ENCODE measurements at places on chromosomes 1 and 21.

DNA sequence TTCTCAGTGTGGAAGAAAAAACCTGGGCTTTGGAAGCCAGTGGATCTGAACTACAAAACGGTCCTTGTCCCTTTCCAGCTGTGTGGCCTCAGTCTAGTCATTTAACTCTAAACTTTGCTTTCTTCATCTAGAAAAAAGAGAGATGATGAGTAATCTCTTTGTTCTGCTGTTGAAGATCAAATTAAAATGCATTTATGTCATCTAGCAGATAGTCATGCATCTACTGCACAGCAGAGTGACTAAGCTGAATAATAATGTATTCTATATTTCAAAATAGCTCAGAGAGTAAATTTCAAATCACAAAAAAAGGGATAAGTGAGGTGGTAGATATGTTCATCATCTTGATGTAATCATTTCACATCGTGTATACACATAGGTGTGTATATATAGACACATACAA lies 473.2 kb downstream of the DSCAM start:
- no peak for DNase-seq

- no peak for DNase-seq
Observed at GRCh38 chr1:15452866-15453571, 3.5 kb upstream of the CELA2A start.

DNA sequence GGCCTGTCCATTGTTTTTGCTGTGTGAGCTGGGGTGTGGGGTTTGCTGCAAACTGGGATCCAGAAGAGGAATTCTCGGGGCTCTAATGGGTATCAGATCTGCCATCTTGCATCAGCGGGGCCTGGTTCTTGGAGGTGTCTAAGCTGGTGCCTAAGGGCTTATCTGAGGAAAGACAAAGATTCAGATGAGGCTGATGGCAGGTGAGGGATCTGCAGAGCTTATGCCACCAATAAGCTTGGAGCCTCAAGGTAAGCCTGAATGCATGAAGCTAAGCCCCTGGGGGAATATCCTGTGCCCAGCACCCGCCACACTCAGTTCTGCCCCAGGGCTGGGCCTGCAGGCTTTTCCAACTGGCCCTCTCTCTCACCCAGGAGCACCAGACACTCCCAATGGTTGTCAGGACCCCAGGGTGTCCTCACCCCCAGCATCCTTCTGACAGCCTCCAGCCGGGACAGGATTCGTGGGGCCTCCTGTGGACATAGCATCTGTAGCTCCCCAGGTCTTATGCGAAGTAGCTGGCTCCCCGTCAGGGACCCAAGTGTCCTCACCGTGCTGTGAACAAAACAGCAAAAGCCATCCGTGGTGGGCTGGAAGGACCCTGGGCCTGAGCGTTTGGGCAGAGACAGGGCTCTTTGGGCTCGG lies 9.5 kb upstream of the GSTM3 start:
- no peak for DNase-seq

DNA sequence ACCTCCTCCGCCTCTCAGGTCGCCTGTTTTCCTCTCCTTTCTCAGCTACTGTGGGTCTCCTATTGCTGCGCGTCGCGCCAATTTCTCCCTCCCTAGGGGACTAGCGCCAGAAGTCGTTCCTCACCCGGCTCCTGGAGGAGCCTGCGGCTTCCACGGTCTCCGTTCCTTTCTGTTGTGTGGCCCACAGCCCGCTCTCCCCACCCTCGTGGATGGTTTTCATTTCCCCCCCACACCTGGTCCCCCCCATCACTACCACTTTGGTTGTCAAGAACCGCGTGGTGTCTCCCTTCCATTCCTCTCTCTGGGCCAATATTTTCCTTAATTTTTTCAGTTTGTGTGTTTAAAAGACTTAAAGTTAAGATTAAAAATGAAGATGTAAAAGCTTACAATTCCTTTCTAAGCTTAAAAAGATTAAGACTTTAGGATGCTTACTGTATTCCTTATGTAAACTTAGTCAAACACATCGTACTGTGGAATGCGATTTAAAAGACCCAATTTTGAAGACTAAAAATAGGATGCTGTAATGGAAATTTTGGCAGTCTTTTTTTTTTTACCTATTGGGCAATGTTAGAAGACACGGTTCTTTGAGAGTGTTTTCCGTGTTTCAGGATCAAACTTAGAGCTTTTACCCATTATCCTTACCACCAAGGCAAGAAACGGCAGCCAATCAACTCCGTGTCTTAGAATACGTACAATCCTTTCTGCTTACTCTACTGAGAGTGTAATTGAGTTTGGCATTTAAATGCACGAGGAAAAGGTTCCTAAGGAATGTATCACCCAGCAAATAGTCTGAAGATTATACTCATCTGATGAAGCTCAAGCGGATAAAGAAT lies 773 bp downstream of the CNST start:
- DNase-seq, result no peak

GRCh38 chr1:93694819-93695218 lies 13.2 kb upstream of the BCAR3 start:
- DNase-seq, result no peak

GRCh38 chr1:93638981-93639380 lies 42.7 kb downstream of the BCAR3 start:
- no peak for DNase-seq

DNA sequence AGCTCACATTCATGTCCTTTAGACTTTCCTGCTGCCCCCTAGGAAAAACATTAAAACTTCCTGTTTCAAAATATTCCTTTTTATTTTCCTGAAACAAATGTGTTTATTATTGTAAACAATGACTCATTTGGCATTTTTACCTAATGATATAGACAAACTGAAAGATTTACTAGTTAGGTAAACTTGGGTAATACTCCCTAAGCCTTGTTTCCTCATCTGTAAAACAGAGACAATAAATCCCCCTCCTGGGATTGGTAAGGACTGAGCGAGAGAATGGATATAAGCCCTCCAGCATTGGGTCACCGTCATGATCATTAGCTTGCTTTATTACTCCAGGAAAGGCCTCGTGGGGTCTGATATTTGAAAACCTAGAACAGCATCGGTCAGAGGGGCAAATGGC lies 59.8 kb downstream of the LPAR3 start:
- DNase-seq, result no peak

- no peak for DNase-seq
Observed at GRCh38 chr1:41695118-41695745, 210.7 kb upstream of the EDN2 start.

DNA sequence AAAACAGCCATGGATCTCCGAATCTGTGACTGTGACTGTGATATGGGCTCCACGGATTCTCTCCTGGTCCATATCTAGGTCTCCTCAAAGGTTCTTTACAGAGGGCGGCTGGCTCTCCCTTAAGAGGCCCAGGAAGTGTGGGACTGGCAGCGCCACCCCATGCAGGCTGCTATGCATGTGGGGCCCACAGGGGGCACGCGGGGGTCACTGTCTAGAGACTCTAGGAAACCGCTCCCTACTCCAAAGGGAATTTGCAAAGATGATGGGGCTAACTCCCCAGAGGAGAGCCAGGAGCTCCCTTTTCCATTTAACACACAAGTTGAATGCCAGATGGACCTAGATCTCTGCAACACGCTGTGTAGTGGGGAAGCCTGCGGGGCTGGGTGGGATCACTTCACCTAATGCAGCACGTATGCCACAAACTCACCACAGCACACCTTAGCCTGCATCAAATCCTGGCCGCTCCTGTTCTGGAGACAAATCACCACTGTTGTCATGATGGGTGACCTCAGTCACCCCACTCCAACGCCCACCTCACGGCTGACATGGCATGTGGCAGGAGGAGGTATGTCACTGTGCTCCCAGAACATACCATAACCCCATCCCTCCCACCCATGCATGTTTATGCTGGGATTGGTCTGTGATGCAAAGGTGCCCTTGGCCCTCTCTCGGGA lies 61.7 kb downstream of the SLC45A1 start:
- no peak for DNase-seq

- no peak for DNase-seq
Observed at GRCh38 chr1:19613171-19613703, 30.9 kb upstream of the NBL1 start.

DNA sequence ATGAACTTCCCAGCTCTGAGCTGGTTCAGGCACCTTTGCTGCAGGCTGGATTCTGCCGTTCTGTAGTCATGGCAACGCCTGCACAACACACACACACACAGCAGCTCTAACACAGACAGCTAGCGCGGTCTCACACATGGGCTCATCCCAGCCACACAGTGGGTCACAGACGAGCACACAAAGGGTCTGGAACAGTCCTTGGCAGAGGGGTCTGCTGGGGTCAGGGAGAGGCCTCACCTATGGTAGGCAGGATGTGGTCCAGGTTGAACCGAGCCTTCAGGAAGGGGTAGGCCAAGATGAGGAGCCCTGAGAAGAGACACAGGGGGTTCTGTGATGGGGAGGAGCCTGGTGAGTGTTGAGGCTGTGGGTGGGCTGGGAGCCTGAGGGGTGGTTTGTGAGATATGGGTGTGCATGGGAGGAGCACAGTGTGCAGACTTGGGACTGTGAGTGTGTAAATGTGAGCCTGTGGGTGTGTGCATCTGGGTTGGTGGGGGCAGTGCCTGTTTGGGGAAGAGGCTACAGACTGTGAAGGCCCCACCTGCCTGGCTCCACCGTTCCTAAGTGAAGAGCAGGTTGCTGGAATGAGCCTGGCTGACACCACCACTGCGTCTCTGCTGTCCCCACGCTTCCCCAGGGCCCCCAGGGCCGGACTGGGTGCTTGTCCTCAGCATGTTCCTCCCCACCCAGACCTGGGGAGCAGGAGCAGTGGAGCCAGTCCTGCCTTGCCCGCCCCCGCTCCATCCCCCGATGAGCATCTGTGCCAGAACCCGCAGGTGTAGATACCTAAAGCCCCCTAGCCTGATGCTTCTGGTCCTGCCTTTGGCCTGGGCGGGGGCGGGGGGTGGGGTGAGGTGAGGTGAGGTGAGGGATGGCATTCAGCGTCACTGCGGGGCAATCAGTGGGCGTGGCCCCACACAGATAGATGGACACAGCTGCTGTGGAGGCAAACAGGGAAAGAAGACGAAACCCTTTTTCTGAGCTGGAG lies 1.5 kb downstream of the KNCN start:
- DNase-seq, result no peak

GRCh38 chr1:182029002-182029378 lies 32.5 kb downstream of the ZNF648 start:
- no peak for DNase-seq

DNA sequence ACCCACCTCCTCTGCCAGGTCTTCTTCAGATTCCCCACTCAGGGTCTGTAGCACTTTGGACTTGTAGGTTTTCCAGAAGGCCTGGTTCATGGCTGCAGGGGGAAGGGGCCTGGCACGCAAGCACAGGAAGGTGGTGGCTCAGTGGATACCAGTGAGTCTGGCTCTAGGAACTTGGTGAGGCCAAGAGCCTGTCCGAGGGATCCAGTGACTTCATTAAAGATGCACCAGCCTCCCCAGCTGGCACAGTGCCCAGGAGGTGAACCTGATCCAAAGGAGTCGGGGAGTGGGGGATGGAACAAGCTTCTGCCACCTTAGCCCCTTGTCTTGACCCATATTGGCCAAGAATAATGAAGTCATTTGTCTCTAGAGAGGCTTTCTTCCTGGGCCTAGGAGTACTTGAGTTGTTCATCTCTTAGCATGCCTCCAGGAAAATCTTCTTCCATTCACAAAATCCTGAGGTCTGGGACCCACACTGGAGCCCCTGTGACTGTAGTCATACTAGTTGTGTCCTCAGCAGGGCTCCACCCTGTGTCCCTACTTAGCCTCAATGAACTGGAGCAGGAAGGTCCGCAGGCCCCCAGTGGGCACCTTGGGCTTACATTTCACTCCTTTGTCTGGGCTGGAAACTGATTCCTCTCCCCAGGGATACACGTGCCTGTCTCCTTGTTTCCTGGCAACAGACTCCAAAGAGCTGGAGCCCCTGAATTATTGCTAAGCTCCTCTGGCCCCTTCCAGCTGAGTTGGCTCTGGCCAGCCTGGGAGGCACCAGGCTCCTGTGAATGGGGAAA lies at the start of gene C1orf232:
Gene C1orf232 (minus strand): TSS at position 554 of the 788 bp plus-strand sequence. CDS start 464 bp downstream, at position 90.
- no peak for DNase-seq

GRCh38 chr1:100719490-100719889 lies at the start of gene VCAM1:
TSS of gene VCAM1 (plus strand) at chr1:100719742. CDS start at chr1:100719861, 119 bp downstream.
- no peak for DNase-seq

DNA sequence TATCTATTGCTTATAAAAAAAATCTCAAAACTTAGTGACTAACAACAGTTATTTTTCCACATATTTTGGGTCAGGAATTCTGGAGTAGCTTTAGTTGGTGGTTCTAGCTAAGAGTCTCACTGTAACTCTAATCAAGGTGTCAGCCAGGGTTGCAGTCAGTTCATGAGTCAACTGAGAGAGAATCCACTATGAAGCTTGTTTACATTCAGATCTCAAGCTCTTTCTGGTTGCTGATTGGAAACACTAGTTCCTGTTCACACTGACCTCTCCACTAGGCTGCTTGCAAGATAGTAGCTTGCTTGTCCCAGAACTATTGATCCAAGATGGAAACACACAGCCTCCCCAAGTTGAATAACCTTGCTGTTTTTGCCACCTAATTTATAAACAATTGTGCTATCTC lies 1192.1 kb upstream of the B3GALT2 start:
- no peak for DNase-seq

- DNase-seq, result no peak
Observed at GRCh38 chr1:158398818-158399514, at the start of gene OR10T2. TSS of gene OR10T2 (minus strand) at chr1:158399466. CDS start at chr1:158399466, 0 bp downstream.

DNA sequence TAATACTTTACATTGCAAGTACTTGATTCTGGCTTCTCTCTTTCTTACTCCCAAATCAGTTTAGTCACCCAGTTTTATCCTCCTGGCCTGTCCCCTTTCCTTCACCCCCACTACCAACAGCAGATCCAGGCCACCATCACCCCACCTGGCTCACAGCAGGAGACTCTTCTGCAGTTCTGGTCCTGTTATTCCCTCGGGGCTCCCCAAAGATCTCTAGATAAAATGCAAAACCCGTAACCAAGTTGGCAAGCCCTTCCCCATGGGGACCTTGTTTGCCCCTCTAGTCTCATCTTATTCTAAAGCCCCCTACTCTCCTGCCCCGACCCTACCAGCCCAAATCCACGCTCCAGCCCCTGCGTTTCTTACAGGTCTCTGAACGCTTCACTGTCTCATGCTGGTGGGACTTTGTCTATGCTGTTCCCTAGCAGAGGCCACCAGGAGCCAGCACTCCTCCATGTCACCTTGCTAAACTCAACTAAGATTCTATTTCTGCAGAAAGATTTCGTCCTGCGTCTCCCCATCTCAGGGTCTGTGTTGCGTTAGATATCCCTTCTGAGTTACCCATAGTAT lies 4.0 kb downstream of the ABCG1 start:
- no peak for DNase-seq

- DNase-seq, result no peak
Observed at GRCh38 chr1:33327587-33328325, 6.9 kb upstream of the A3GALT2 start.

Data from activated gamma-delta T cell (primary cell).